Subcutaneous preadipocyte (primary cell): ENCODE measurements at places on chromosomes 11 and 22. TPM values are rescaled to one million over a fixed set of nuclear protein-coding genes. Genes with fewer than 3 reads are reported as not detected.

Gene PRG2
- total RNA-seq = not detected in 2 replicates

Gene TM7SF2
- total RNA-seq = 13.2 and 14.3 TPM in 2 replicates

Gene CNIH2
- total RNA-seq = 0.73 TPM in 1 of 2 replicates, not detected in the other

Gene MTMR2
- 25.0 and 32.5 TPM in 2 replicates for total RNA-seq

Gene CBX7
- total RNA-seq = 2.6 and 3.7 TPM in 2 replicates

Gene WBP2NL
- total RNA-seq = 0.37 TPM in 1 of 2 replicates, not detected in the other

Gene CECR2
- under 0.01 TPM in 1 of 2 replicates, not detected in the other for total RNA-seq
